ENCODE measurements at places on chromosomes 12 and 14. TPM values are rescaled to one million over a fixed set of nuclear protein-coding genes. Genes with fewer than 3 reads are reported as not detected.

Gene ANKS1B
- total RNA-seq: 32.4 TPM

Gene GOLGA3
- 66.0 TPM for total RNA-seq

Gene TAS2R20
- 6.4 TPM for total RNA-seq

Gene INSM2
- not detected for total RNA-seq

Gene FSCB
- not detected for total RNA-seq

Gene FAM186B
- total RNA-seq: 0.54 TPM

Gene PTPRO
- total RNA-seq: 1.1 TPM

Gene SP1
- total RNA-seq: 61.8 TPM

Gene TAMALIN
- 9.4 TPM for total RNA-seq

Gene DYRK4
- total RNA-seq: 31.9 TPM

Gene NAA25
- total RNA-seq: 21.6 TPM

Gene MORN3
- not detected for total RNA-seq

Gene TMEM63C
- total RNA-seq: 1.1 TPM

Gene SLC39A2
- not detected for total RNA-seq

Gene TIGAR
- total RNA-seq: 6.0 TPM
